Panc1 (cell line): ENCODE measurements at places on chromosomes 6 and 20. TPM values are rescaled to one million over a fixed set of nuclear protein-coding genes. Genes with fewer than 3 reads are reported as not detected.
A peak's percentile ranks its signal among the peaks of the same experiment; 100 is the strongest.

The C20orf141 gene
- not detected for total RNA-seq

GRCh38 chr20:13059398-13060136 lies 50.8 kb downstream of the SPTLC3 start:
- no peak overlapping the region for H3K27ac ChIP-seq
- DNase-seq: no peak
- no peaks in the 10 kb centered on the region for H3K4me1 ChIP-seq
- H3K4me3 ChIP-seq: no peak overlapping the region
- no peaks in the 10 kb centered on the region for H3K27me3 ChIP-seq

DNA sequence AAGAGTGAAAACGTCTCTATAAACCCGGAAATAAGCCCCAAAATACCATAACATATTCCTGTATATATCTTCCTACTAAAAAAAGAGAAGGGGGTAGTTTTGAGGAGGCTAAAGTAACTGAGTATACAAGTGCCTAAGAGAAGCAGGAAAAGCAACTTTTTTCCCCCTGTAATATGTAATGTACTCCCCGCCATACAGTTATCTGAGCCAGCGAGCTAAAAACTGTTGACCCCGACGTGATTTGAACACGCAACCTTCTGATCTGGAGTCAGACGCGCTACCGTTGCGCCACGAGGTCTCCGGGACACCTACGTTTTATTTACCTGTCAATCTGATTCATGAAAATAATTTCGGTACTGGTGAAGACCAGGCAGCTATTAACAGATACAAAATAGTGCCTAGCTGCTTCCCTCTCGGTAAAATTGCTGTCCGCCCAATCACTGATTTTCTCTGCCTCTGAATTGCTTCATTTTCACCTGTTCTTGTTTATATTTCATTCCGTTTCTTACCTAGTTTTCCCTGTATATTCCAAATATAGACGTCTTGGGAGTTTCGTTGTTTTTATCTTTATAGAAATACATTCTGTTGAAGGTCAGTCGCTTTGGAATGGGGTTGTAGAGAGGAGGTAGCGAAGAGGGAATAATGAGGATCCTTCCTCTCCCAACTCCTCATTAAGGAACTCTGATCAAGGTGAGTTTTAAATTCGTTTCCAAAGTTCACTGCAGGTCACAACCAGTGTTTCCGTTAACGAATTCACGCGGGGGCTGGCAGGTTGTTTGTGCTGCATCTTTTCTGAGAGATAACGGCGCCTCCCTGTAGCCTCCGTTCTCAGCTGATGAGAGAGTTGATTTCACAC lies 33.6 kb upstream of the BTN3A2 start:
- H3K4me3 ChIP-seq: peak overlapping the region; percentile 58
- no peaks in the 10 kb centered on the region for H3K36me3 ChIP-seq
- no peak for DNase-seq
- H3K27ac ChIP-seq: peak overlapping the region; percentile 72
- no peaks in the 10 kb centered on the region for H3K27me3 ChIP-seq
- H3K4me1 ChIP-seq: peaks cover 18% of the 10 kb centered on the region

GRCh38 chr6:148507774-148508173 lies 165.1 kb downstream of the SASH1 start:
- DNase-seq: no peak
- no peaks in the 10 kb centered on the region for H3K4me1 ChIP-seq
- H3K27ac ChIP-seq: no peak overlapping the region
- H3K27me3 ChIP-seq: no peaks in the 10 kb centered on the region
- H3K4me3 ChIP-seq: no peak overlapping the region

- H3K36me3 ChIP-seq: no peaks in the 10 kb centered on the region
- peaks cover 3% of the 10 kb centered on the region; the same call in 1 of the 2 replicates for H3K27me3 ChIP-seq
- H3K27ac ChIP-seq: no peak overlapping the region
- DNase-seq: no peak
These were observed 50.5 kb upstream of the BMP6 start for GRCh38 chr6:7675353-7675945.

DNA sequence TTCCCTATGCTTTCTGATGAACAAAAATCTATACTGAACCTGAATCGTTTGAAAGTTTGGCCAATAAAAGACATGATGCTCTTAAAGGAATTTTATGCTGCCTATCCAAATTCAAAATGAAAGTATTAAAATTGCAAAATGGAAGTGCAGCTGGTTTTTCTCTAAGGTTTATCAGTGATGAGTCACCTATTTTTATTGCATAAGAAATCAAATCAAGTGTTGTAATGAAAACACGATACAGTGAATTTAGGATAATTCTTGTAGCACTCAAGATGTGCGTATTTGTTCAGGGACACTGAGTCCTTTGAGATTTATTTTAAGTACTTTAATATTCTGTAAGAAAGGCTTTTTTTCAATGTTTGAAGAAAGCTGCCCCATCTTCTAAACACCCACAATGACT lies 409.5 kb downstream of the ADGRB3 start:
- DNase-seq: no peak
- no peak overlapping the region for H3K4me3 ChIP-seq

GRCh38 chr20:45032781-45033180 lies 66.5 kb downstream of the STK4 start:
- no peak overlapping the region for H3K27ac ChIP-seq
- H3K4me3 ChIP-seq: no peak overlapping the region
- H3K27me3 ChIP-seq: no peaks in the 10 kb centered on the region

DNA sequence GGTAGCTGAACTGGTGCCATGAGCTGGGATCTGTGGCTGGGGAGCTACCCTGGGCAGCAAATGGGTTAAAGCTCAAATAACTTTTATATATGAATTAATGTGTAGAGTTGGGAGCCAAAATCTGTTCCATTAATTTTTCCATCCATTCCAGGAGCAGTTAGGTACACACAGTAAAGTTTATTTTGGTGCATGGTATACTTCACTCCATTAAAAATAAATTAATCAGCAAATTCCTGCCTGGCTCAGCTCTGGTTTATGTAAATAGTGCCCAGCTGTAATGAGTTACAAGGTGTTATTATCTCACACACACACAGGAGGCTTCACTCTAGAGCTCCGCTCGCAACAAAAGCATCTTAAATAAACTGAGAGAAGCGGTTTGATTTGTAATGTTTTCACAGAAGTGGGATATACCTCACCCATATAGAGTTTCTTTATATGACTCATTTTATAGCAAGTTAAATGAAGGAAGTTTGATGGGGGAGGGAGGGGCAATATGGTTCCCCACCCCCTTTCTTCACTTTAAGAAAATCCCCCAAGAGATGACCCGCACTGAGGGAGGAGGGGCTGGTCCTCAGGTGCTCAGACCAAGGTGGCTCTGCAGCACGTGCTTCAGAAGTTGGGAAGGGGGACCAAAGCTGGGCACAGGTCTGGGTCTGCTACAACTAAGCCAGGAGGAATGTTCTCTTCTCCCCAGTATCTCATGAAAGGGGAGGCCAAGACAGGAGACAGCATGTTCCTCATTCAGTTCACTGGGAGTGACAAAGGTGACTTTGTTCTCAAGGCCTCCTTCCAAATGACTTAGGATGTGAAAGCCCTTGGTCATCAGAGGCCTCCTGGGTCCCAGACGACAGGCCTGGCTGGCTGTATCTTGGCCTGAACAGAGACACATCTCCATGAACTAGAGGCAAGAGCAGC lies 10.5 kb upstream of the FAM83C start:
- DNase-seq: no peak
- no peaks in the 10 kb centered on the region; the same call in 1 of the 2 replicates for H3K36me3 ChIP-seq
- peaks cover 62% of the 10 kb centered on the region for H3K4me1 ChIP-seq
- H3K4me3 ChIP-seq: no peak overlapping the region
- peak overlapping the region; percentile 97 for H3K27ac ChIP-seq
- H3K27me3 ChIP-seq: no peaks in the 10 kb centered on the region

- no peaks in the 10 kb centered on the region for H3K36me3 ChIP-seq
- H3K4me1 ChIP-seq: no peaks in the 10 kb centered on the region
These were observed 102.9 kb upstream of the MARCKS start for GRCh38 chr6:113754291-113754690.

The LIN28B gene
- 5.8 TPM for total RNA-seq

The TMEM151B gene
- total RNA-seq: 0.18 TPM

The PNPLA1 gene
- total RNA-seq: not detected

DNA sequence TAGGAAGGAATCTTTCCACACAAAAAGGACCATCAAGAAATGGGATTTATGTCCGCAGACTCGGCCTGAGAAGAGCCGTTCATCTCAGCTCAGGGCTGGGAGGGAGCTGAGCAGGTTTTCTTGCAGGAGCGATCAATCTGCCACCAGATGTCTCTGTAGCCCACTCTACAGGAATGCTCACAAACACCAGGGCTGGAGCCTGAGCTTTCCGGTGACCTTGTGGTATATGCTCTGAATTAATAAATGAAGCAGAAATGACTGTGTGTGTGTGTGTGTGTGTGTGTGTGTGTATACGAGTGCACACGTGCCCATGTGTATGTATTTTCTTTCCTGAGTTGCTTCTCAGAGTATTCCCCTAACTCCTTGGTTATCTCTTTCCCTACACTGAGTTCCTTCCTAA lies 12.0 kb downstream of the CD83 start:
- no peaks in the 10 kb centered on the region for H3K36me3 ChIP-seq
- peaks cover 8% of the 10 kb centered on the region; the same call in 1 of the 2 replicates for H3K4me1 ChIP-seq
- no peak overlapping the region for H3K27ac ChIP-seq
- no peaks in the 10 kb centered on the region for H3K27me3 ChIP-seq
- H3K4me3 ChIP-seq: no peak overlapping the region

DNA sequence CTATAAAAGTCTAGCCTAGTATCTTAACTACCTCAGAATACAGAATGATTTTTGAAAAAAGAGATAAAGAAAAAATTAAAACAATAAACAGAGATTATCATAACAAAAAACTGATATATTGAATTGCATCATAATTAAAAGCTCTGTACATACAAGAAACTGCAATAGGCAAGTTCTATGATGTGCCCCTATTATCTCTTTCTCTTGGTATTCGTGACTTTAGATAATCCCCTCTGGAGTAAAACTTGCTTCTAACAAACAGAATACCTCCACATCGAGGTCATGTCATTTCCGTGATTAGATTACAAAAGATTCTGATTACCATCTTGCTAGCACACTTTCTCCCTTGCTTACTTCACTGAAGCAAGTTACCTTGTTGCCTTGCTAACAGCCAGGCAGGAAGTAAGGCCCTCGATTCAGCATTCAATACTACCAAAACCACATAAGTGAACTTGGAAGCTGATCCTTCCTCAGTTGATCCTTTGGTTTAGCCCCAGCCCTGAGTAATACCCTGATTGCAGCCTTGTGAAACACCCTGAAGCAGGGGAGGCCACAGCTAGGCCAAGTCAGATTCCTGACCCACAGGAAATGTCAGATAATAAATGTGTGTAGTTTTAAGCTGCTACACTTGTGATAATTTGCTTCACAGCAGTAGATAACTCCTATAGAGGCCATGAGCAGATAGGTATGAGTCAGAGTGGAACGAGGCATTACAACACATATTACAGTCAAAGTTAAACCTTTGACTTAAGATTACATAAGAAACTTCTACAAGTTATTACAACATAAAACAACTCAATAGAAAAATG lies 53.7 kb upstream of the TMX4 start:
- no peak overlapping the region for H3K4me3 ChIP-seq
- no peaks in the 10 kb centered on the region for H3K36me3 ChIP-seq
- no peak for DNase-seq
- no peak overlapping the region for H3K27ac ChIP-seq
- no peaks in the 10 kb centered on the region for H3K27me3 ChIP-seq

The CRNKL1 gene
- total RNA-seq: 16.4 TPM

The PRR18 gene
- total RNA-seq: 0.23 TPM

- H3K4me1 ChIP-seq: no peaks in the 10 kb centered on the region
- H3K36me3 ChIP-seq: no peaks in the 10 kb centered on the region
- no peak for DNase-seq
These were observed 51.2 kb upstream of the RNF182 start for GRCh38 chr6:13873288-13874190.

The WFDC2 gene
- 1.6 TPM for total RNA-seq

DNA sequence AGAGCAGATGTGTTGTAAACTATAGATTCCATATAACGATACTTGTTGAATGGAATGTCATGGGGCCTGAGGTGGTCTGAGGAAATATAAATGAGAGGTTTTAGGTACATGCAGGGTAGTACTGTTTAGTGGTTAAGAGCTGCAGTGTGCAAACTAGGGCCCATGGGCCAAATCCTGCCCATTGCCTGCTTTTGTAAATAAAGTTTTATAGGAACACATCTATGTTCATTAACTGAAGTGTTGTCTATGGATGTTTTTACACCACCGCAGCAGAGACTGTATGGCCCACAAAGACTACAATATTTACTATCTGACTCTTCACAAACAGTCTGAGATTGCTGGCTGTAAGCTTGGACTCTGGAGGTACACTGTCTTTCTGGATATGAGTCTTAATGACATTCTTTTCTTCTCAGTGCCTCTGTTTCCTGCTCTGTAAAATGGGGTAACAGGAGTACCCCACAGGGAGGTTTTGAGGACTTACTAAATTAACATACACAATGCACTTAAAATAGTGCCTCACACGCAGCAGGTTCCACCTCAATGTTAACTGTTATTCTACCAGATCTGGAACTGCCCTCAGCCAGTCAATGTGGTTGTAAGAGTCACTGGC lies 12.5 kb downstream of the GCM1 start:
- no peaks in the 10 kb centered on the region for H3K4me1 ChIP-seq
- 0 out of 2 replicates have a peak, but pooled peaks cover 3% of the 10 kb centered on the region for H3K27me3 ChIP-seq
- no peak for DNase-seq
- H3K27ac ChIP-seq: no peak overlapping the region
- no peaks in the 10 kb centered on the region for H3K36me3 ChIP-seq
- no peak overlapping the region for H3K4me3 ChIP-seq

DNA sequence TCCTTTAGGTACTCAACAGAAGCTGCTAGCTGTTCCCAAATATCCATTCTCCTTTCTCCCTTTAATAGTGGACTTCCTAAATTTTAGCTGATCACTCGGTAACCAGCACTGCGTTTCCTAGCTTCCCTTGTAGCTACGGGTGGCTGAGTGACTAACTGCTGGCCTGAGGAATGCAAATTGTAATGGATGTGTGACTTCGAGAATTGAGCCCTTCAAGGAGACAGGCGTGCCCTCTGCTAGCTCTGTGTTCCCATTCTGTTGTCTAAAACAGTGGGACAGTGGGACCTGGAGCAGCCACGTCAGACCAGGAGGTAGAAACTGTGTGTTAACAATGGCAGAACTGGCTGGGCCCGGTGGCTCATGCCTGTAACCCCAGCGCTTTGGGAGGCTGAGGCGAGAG lies 56.5 kb downstream of the SCML4 start:
- H3K36me3 ChIP-seq: no peaks in the 10 kb centered on the region
- H3K4me1 ChIP-seq: no peaks in the 10 kb centered on the region
- DNase-seq: no peak
- no peak overlapping the region for H3K4me3 ChIP-seq
- H3K27me3 ChIP-seq: peaks cover 3% of the 10 kb centered on the region; the same call in 1 of the 2 replicates

The C6orf141 gene
- 0.15 TPM for total RNA-seq

The DLL1 gene
- 2.4 TPM for total RNA-seq
